ENCODE measurements at places on chromosomes 16 and 17.

DNA sequence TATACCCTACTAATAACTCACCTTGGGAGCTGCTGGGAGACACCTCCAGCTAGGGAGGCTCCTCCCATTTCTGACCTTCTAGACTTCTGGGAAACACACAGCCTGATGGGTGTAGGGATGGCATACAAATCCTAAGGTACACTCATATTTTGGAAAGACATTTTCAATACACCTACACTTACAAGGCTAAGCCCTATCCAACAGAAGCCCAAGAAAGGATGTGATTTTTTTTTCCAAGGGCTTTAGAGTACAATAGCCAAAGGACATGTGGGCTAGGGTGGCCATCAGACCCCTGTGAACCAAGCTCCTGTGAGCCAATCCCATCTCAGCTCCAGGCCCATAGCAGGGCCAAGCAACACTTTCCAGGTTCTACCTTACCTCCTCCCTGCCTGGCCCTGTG is 143.9 kb downstream of the AATF start:
- DNase-seq: no peak

DNA sequence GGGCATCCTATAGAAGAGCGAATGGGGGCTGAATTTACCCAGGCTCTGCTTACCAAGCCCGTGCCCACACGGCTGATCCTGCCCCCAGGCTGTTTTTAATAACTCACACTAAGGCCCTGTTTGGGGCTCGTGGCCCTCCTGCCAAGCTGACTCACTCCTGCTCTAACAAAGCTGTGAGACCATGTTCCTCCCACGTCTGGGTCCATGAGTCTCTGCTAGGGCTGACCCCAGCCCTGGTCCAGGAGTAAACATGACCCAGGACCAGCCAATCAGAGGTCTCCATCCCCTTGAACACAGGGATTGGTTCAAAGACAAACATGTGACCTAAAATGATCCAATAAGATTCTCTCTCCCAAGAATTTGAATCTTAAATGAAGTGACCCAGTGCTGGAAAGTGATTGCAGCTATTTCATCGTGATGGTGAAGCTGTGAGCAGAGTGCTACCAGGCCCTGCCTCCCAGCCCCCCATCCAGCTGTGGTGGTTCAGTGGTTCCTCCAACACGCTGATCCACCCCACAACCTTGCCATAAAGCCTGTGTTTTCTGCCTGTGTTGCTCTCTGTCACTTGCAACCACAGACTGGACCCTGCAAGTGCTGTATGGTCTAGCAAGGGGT is 57.2 kb downstream of the C16orf82 start:
- no peak for DNase-seq

DNA sequence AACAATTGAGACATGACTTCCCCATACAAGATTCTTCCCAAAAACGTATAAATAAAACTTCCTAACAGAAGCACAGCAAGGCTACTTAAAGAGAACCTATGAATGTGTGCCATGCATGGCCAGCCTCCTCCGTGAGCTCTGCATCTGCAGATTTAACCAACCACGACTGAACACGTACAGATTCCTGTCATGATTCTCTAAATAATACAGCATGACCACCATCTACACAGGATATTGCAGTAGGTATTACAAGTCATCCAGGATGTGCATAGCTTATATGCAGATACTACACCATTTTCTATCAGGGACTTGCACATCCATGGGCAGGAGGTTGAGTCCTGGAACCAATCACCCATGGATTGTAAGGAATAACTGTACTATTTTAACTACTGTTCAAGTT is 1.4 kb upstream of the QRICH2 start:
- DNase-seq: no peak

- no peak for DNase-seq
These were observed 136.7 kb downstream of the XYLT1 start for GRCh38 chr16:17334096-17334495.

- no peak for DNase-seq
These were observed 20.0 kb downstream of the MTHFSD start for GRCh38 chr16:86534779-86535615.

DNA sequence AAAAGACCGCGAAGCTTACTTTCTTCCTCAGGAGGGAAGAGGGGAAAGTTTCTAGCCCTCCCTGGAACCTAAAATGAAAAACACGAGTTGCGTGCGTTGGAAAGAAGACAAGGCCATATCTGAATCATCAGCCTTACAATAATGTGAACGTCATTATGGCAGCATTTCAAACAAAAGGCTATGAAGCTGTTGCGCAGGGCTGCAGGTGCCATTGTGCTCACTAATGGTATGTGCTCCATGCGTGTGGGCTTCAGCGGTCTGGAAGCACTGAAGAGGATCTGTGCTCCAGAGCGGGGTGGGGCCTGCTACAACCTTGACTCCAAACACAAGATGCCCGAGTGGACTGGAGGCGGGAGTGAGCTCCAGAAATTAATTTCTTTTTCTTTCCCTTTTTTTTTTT is 12.1 kb upstream of the CYB5B start:
- no peak for DNase-seq

DNA sequence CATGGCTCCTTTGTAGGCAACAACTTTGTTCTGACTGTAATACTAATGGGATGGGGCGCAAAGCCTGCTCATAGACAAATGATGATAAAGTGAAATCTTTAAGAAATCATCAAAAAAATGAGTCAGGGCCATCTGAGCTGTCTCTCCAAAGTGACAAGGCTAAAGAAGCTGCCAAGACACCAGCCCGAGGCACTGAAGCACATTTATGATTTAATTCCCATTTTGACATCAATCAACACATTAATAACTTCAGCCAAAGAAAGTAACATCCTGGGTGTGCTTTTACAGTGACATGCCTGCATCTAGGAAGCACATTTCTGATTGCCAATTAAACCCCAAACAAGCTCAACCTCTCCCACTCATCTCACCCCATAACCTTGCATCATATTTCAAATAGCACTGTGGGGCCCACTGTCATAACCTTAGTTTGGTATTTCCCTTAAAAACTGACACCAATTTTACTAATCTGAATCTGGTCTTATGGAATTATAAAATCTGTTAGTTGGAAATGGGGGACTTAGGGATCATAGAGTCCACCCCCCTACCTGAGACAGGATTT is 676.6 kb downstream of the TOX3 start:
- no peak for DNase-seq

DNA sequence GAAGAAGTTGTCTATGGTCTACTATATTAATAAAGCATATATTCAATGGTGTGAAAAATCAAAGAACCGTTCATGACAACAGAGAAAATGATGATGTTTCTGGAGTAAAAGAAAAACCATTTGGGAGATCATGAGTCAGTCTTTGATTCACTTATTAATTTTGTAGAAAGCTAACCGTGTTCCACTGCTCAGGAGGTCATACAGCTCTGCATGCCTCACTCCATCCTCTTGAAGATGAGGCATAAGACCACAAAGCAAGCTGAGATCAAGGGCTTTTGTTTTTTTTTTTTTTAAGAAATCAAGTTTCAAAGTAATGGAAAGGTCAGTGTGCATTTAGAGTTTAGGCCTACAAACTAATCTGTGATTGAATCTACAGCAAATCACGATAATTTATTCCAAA is 206.4 kb downstream of the CEP112 start:
- DNase-seq: no peak

DNA sequence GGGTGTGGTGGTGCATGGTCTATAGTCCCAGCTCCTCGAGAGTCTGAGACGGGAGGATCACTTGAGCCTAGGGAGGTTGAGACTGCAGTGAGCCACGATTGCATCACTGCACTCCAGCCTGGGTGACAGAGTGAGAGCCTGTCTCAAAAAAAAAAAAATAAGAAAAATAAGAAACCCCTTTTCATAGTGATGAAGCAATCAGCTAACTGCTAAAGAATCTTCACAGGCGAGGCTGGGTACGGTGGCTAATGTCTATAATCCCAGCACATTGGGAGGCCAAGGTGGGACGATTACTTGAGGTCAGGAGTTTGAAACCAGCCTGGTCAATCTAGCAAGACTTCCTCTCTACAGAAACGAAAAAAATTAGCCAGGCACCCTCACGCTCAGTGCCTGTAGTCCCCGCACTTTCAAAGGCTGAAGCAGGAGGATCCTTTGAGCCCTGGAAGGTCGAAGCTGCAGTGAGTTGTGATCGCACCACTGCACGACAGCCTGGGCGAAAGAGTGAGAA is 760 bp downstream of the SLFN12L start:
- no peak for DNase-seq

DNA sequence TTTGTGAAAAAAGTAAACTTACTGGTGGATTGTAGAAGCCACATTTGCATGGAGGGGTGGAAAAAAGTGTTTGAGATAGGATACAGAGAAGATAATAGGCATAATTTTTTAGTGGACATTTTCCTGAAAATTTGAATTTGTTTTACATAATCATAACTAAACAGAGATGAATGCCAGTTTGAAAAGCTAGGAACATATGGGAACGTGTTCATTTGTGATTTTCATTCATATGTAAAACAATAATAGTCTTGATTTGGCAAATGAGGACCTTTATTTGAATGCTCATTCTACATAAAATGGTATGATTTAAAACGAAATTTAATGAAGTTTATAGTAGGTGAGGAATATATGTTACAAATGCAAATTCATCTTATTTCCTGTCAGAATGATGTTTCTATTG is 263.9 kb downstream of the BCAS3 start:
- DNase-seq: no peak

DNA sequence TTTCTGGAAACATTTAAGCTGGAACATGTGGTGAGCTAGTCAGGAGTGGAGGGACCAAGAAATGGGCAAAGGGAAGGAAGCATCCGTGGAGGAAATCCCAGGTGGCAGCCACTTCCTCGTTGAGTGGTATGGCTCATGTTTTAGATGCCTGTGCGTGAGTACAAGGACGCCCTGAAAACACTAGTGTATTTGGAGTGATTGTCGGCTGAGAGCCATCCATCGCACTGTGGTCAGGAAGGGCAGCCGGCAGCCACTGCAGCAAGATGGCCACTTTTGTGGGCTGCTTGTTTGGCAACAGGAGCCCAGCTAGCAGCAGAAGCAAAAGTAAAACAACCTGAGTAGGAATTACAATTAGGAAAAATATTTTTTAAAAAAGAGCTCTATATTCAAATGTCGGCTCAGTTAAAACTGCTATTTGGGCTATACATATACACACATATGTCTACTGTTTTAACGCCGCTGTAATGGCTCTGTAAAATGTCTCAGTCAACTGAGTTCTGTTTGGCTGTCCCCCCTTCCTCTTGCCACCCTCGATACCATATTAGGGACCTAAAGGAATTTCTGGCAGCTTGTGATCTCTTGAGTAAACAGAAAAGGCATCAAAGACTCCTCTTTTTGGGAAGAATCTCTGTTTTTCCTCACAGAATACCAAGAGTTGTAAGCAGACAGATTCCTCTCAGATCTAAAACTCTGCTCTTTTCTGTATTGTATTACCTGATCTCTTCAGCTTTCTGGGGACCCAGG is 39.2 kb downstream of the BRD7 start:
- no peak for DNase-seq

DNA sequence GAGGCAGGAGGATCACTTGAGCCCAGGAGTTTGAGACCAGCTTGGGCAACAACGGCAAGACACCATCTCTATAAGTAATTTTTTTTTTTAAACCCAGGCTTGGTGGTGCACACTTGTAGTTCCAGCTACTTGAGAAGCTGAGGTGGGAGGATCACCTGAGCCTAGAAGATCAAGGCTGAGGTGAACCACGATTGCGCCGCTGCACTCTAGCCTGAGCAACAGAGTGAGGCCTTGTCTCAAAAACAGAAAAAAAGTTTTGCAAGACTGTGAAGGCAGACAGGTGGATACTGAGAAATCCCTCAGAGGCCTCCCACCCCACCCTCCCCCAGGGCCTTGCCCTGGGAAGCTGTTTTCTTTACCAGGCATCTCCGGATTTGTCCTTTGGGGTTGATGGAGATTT is 125.4 kb downstream of the MGAT5B start:
- no peak for DNase-seq

DNA sequence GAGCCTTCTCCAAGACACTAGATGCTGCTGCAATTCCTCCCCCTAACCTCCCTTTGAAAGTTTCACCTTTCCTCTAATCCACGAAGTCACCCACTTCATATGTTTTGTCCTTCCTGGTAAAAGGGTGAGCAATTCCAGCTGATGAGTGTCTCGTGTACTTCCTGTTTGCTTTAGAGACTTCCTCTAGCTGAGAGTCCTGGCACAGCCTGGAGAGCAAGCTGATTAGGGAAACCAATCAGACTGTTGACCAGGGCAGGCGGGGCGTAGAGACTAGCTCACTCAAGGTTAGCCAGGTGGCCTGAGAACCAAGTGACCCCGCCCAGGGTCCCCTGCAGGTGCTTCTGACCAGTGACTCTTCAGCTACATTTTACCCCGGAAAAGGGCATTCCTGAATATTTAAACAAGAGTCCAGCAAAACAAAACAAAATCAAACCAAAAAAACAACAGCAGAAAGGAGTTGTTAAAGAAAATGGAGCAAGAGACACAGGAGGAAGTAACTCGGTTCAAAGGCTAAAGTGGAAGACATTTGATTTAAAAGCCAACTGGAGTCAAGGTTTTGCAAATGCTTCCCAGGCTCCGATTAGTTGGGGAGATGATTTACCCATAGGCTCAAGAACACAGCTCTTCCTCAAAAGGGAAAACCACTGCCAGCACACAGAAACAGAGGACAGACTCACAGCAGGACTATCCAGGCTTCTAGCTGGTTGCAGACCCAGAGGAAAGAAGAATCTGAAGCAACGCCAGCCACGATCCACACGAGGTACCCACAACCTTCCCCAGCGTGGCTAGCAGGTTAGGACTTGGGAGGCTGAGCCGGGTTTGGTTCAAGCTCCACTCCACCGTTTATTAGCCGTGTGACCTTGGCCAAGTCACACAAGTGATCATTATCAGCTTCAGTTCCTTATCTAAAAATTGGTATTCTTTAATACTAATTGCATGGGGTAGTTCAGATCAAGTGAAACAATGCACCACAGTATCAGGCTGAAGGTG is 13.4 kb downstream of the HSPB9 start:
- no peak for DNase-seq

- no peak for DNase-seq
These were observed 13.3 kb upstream of the SDK2 start for GRCh38 chr17:73657473-73658116.

DNA sequence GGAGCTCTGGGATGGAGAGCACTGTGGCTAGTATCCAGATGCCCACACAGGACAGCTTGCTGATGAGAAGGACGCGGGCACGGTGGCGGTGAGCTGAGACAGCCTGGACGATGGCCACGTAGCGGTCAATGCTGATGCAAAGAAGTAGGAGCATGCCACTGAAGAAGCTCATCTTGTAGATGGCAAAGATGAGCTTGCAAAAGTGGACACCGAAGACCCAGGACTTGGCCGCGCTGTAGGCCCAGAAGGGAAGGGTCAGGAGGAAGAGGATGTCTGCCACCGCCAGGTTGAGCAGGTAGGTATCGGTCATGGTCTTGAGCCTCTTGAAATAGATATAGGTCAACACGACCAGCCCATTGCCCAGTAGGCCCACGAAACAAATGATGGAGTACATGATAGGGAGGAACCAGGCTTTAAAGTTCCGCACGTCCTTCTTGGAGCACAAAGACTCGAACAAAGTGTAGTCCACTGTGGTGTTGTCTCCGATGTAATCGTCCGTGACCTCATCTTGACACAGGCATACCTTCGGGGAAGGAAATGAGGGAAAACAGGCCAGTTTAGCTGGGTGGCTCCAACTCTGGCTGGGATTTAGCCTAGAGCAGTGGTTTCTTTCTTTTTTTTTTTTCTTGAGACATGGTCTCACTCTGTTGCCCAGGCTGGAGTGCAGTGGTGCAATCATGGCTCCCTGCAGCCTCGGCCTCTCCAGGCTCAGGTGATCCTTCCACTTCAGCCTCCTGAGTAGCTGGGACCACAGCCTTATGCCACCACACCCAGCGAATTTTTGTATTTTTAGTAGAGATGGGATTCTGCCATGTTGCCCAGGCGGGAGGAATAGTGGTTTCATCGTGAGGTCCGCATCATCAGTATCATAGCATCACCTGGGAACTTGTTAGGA is 9.7 kb downstream of the CCR7 start:
- DNase-seq: no peak

GRCh38 chr17:6079155-6079888 is 9.1 kb downstream of the WSCD1 start:
- DNase-seq: no peak
